CD4-positive, alpha-beta T cell (primary cell): ENCODE measurements at places on chromosomes 7 and 10.

GRCh38 chr7:158355456-158356065 lies 232.1 kb downstream of the PTPRN2 start:
- H3K36me3 ChIP-seq, result no peaks in the 10 kb centered on the region
- no peak overlapping the region for H3K4me3 ChIP-seq
- H3K27ac ChIP-seq, result no peak overlapping the region
- DNase-seq, result no peak

- H3K4me1 ChIP-seq, result no peaks in the 10 kb centered on the region
- H3K36me3 ChIP-seq, result no peaks in the 10 kb centered on the region
- DNase-seq, result no peak
- no peak overlapping the region for H3K27ac ChIP-seq
- no peak overlapping the region for H3K4me3 ChIP-seq
These were observed 270.6 kb upstream of the MAGI2 start for GRCh38 chr7:79723833-79724618.

DNA sequence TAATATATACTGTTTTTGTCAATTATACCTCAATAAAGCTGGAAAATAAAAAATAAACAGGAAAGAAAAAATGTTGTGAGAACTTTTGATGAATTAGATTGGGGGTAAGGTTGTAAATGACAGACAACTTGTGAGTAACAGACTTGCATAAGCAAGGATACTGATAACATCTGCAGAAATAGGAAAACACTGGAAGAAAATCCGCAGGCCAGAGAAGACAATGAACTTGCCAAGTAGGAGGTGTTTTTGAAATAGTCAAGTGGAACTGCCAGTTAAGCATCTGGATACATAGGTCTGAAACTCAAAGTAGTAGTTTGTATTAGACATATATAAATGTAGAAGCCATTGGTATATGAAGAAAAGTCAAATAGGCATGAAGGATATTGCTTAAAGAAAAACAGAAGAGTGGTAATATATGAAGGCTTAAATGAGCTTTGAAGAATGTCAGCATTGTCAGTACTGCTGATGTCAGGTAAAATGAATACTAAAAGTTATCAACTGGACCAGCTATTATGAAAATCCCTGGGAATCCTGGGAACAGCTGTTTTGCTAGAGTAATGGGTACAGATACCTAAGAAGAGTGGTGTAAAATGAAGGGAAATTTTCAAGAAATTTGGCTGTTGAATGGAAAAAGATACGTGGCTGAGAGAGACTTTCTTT lies 58.7 kb downstream of the DNAJC1 start:
- DNase-seq, result no peak
- no peak overlapping the region for H3K27ac ChIP-seq
- no peak overlapping the region for H3K4me3 ChIP-seq
- no peaks in the 10 kb centered on the region for H3K4me1 ChIP-seq
- no peaks in the 10 kb centered on the region for H3K27me3 ChIP-seq

- H3K4me3 ChIP-seq, result no peak overlapping the region
- peaks cover 6% of the 10 kb centered on the region for H3K36me3 ChIP-seq
- H3K27me3 ChIP-seq, result no peaks in the 10 kb centered on the region
- no peak for DNase-seq
These were observed 26.6 kb downstream of the GET4 start for GRCh38 chr7:902996-903395.

- no peaks in the 10 kb centered on the region for H3K27me3 ChIP-seq
- H3K4me1 ChIP-seq, result no peaks in the 10 kb centered on the region
- H3K4me3 ChIP-seq, result no peak overlapping the region
- DNase-seq, result no peak
- no peaks in the 10 kb centered on the region for H3K36me3 ChIP-seq
- no peak overlapping the region for H3K27ac ChIP-seq
These were observed 282.8 kb downstream of the ARHGAP12 start for GRCh38 chr10:31645786-31646185.

GRCh38 chr7:103636153-103636552 lies 190.1 kb upstream of the SLC26A5 start:
- H3K36me3 ChIP-seq, result no peaks in the 10 kb centered on the region
- no peak overlapping the region for H3K27ac ChIP-seq
- DNase-seq, result no peak
- H3K27me3 ChIP-seq, result no peaks in the 10 kb centered on the region
- no peak overlapping the region for H3K4me3 ChIP-seq

DNA sequence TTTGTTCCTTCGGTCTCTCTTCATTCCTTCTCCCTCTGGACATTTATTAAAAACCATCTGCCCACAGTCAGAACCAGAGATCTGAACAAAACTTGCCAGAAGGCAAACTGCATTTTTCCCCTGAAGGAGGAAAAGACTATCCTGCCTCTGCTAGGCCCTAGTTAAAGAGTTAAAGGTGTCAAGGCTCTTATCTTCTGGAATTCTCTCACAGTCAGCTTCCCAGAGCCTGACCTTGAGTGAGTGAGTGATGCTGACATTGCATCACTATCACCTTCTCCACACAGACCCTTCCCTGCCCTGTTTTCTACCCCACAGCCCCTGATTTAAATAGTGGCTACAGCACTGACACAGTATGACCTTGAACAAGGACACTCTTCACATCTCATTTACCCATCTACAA lies 16.4 kb downstream of the FRMPD2 start:
- no peaks in the 10 kb centered on the region for H3K27me3 ChIP-seq
- no peaks in the 10 kb centered on the region for H3K36me3 ChIP-seq
- no peaks in the 10 kb centered on the region for H3K4me1 ChIP-seq
- no peak overlapping the region for H3K27ac ChIP-seq
- no peak overlapping the region for H3K4me3 ChIP-seq

DNA sequence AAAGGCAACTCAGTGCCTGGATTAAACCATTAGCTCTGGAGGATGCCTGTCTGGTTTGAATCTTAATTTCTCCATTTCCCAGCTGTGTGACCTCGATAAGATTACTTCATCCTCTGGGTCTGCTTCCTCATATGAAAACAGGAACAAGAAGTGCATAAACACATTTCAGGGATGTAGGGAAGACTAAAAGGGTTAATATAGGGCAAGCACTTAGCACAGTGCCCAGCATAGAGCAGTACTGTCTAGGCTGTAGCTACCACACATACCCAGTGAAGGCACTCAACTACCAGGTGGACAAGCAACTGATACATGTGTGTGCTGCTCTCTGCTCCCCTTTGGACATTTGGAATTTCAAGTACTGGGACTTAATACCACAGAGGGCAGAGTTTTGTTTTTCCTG lies 85.4 kb downstream of the KCNMA1 start:
- H3K4me3 ChIP-seq, result no peak overlapping the region
- H3K27me3 ChIP-seq, result peaks cover 3% of the 10 kb centered on the region
- no peaks in the 10 kb centered on the region for H3K36me3 ChIP-seq
- H3K27ac ChIP-seq, result no peak overlapping the region
- DNase-seq, result no peak

GRCh38 chr7:105885387-105886111 lies 9.2 kb upstream of the ATXN7L1 start:
- peaks cover 21% of the 10 kb centered on the region for H3K4me1 ChIP-seq
- no peak overlapping the region for H3K27ac ChIP-seq
- H3K27me3 ChIP-seq, result no peaks in the 10 kb centered on the region
- no peaks in the 10 kb centered on the region for H3K36me3 ChIP-seq
- no peak overlapping the region for H3K4me3 ChIP-seq

DNA sequence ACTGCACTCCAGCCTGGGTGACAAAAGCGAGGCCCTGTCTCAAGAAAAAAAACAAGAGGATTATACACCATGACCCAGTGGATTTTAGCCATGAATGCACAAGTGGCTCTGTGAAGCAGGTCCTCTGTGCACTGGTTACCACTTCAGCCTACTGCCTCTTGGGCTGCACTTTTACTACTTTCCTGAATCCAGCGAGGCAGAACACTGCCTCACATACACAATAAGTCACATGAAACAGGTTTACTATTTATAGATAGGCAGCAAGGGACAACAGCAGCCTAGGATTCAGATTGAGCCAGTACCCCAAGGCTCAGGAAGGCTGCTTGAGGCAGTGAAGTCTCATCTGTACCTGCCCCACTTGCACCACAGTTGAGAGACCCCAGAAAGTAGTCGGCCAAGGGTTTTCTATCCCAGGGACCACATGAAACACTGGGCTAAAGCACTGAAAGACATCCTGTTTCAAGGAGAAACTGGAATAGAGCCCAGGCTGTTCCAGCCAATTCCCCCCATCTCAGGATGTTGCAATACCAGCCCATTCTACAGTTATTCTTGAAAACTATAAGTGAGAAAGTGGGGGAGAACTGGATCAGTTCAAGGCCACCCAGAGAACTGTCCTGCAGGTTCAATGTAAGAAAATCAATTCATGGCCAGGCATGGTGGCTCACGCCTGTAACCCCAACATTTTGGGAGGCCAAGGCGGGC lies 10.3 kb upstream of the OGDH start:
- no peaks in the 10 kb centered on the region for H3K27me3 ChIP-seq
- DNase-seq, result no peak
- H3K36me3 ChIP-seq, result no peaks in the 10 kb centered on the region
- no peaks in the 10 kb centered on the region for H3K4me1 ChIP-seq
- no peak overlapping the region for H3K27ac ChIP-seq

DNA sequence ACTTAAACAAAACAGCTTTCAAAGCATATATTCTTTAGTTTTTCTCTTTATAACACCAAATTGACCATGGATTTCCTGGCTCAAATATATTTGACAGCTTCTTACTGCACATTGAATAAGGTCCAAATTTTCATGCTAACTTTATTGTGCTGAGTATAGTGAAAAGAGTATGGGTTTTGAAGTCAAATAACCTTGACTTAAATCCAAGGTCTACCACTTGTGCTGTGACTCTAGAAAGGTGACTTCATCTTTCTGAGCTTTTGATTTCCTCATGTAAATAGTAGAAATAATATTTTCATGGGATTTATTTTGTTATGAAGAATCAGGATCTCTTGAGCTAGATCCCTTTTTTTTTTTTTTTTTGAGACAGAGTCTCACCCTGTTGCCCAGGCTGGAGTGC lies 139.4 kb upstream of the GPR22 start:
- no peak overlapping the region for H3K27ac ChIP-seq
- no peak overlapping the region for H3K4me3 ChIP-seq
- DNase-seq, result no peak
- H3K4me1 ChIP-seq, result no peaks in the 10 kb centered on the region

DNA sequence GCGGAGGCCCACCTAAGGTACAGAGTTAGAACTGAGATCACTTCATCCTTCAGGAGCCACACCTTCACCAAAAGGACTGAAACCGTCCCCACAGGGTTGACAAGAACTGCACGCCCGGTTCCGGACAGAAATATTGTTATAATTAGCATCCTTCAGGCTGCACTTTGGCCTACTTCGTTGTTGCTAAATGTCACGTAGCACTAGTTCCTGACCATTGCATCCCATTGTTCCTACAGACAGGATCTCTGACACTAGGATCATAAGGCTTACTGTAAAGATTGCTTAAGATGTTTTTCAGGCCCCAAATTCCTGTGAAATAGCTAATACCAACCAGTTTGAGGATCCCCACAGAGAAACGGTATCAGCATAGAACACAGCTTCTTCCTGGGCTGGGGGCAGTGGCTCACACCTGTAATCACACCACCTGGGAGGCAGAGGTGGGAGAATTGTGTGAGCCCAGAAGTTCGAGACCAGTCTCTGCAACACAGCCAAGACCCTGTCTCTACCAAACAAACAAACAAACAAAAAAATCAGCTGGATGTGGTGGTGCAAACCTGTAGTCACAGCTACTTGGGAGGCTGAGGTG lies 18.3 kb upstream of the EIF4H start:
- H3K27me3 ChIP-seq, result no peaks in the 10 kb centered on the region
- H3K27ac ChIP-seq, result no peak overlapping the region
- H3K36me3 ChIP-seq, result no peaks in the 10 kb centered on the region
- H3K4me3 ChIP-seq, result no peak overlapping the region
- H3K4me1 ChIP-seq, result no peaks in the 10 kb centered on the region

- H3K36me3 ChIP-seq, result peaks cover 4% of the 10 kb centered on the region
- H3K4me1 ChIP-seq, result peaks cover 4% of the 10 kb centered on the region
- H3K4me3 ChIP-seq, result no peak overlapping the region
- H3K27me3 ChIP-seq, result no peaks in the 10 kb centered on the region
- no peak overlapping the region for H3K27ac ChIP-seq
These were observed 2.5 kb upstream of the UPK3B start for GRCh38 chr7:76507723-76508406.

- peak overlapping the region; percentile 15 for H3K4me3 ChIP-seq
- no peak overlapping the region for H3K27ac ChIP-seq
- H3K27me3 ChIP-seq, result no peaks in the 10 kb centered on the region
- H3K36me3 ChIP-seq, result no peaks in the 10 kb centered on the region
These were observed 56.4 kb upstream of the GNAI1 start for GRCh38 chr7:80078159-80078731.

DNA sequence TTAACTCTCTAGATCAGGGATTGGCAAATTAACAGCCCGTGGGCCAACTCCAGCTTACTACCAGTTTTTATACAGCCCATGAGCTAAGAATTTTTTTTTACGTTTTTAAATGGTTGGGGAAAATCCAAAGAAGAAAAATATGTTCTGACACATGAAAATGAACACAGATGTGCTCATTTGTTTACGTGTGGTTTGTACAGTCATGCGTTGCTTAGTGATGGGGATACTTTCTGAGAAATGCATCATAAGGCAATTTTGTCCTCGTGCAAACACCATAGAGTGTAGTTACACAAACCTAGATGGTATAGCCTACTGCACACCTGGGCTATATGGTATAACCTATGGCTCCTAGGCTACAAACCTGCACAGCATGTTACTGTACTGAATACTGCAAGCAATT lies 8.3 kb upstream of the SMKR1 start:
- H3K36me3 ChIP-seq, result no peaks in the 10 kb centered on the region
- H3K27me3 ChIP-seq, result no peaks in the 10 kb centered on the region
- no peak overlapping the region for H3K4me3 ChIP-seq
- H3K4me1 ChIP-seq, result no peaks in the 10 kb centered on the region
- H3K27ac ChIP-seq, result no peak overlapping the region

DNA sequence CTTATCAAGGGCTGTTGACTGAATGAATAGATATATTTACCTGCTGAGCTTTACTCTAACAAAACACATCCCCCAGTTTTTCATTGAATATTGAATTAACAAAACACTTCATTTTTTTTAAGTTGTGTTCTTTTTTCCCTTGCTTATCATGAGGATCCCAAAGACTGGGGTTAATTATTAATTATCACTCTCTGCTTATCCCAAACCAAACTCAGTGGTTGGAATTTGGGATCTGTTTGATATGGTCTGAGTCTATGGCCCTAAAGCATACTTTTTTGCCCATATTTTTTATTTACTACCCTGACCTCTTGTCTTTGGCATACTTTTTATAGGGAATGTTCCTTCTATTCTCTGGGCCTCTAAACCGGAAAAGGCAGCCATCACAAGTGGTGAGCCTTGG lies 697.1 kb upstream of the GALNT17 start:
- H3K36me3 ChIP-seq, result no peaks in the 10 kb centered on the region
- H3K4me1 ChIP-seq, result no peaks in the 10 kb centered on the region
- no peak overlapping the region for H3K4me3 ChIP-seq
- H3K27me3 ChIP-seq, result no peaks in the 10 kb centered on the region
- no peak for DNase-seq

DNA sequence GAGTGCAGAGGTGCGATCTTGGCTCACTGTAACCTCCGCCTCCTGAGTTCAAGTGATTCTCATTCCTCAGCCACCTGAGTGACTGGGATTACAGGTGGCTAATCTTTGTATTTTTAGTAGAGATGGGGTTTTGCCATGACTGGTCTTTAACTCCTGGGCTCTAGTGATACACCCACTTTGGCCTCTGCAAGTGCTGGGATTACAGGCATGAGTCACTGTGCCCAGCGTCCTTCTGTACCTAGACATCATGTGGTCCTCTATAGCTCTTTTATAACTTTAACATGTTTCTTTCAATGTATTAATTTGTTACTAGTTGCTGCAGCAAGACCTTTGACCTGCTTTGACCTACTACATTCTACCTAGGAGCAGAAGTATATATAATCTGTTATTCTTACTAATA lies 38.7 kb upstream of the BICC1 start:
- no peak overlapping the region for H3K27ac ChIP-seq
- H3K4me1 ChIP-seq, result no peaks in the 10 kb centered on the region
- H3K36me3 ChIP-seq, result no peaks in the 10 kb centered on the region
- H3K27me3 ChIP-seq, result peaks cover 2% of the 10 kb centered on the region

- no peak overlapping the region for H3K4me3 ChIP-seq
- H3K27me3 ChIP-seq, result no peaks in the 10 kb centered on the region
- DNase-seq, result no peak
- H3K4me1 ChIP-seq, result no peaks in the 10 kb centered on the region
- H3K36me3 ChIP-seq, result no peaks in the 10 kb centered on the region
These were observed 245.7 kb downstream of the STK31 start for GRCh38 chr7:23955600-23956149.
